ENCODE measurements at places on chromosomes 12 and 14. TPM values are rescaled to one million over a fixed set of nuclear protein-coding genes. Genes with fewer than 3 reads are reported as not detected.
A peak's percentile ranks its signal among the peaks of the same experiment; 100 is the strongest.

Gene CSRP2
- 23.5 TPM for total RNA-seq

DNA sequence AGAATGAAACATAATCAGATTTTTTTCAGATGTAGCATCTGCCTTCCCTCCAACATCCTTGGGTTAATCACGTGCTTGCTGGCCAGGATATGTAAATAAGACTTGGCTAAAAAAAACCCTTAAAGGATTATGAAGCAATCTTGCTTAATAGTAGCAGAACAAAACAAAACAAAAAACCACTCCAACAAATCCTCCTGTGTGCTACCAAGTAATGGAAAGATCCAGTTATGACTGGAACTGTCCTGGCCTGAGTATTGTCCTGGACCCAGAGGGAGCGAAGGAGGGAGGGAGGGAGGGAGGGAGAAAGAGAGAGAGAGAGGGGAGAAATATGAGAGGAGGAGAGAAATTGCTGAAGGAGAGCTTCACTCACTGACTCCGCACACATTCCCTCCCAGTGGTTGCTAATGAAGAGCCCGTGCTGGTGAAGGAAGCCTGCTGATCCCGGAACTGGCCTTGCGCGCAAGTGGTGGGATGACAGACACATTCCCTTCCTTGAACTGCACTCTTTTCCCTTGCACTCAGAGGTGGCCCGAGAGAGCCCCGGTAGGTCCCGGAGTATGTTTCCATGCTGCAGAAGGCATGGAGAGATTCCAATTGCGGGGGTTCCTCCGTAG, 57.2 kb downstream of the HMGA2 start:
- H3K27ac ChIP-seq, result peak overlapping the region; percentile 63
- no peak for DNase-seq
- H3K27me3 ChIP-seq, result no peaks in the 10 kb centered on the region

DNA sequence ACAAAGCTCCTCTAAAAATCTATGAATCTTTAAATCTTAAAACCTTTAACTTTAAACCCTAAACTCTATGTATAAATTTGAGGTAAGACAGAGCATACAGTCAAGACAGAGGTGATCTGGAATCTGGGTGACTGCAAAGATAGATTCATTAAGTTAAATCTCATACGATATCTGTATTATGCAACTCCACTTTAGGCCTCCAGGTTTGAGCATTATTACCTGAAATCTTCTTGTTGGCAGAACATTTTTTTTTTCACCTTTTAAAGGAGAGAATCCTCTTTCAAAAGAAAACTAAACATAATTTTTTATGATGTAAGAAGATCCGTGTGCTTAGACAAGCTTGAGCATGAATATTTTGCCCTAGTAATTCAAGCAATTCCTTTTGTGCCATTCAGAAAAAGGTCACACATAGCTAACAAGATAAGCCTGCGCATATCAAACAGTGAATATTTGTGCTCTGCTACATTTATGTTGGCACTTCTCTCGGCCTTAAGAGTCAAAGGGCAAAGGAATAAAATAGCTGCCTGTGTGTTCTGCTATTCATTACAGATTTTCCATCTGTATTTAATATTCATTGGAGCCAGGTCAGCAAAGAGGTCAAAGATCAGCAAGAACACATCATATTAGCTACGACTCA, 163.3 kb downstream of the TMTC3 start:
- no peak overlapping the region for H3K4me3 ChIP-seq
- H3K36me3 ChIP-seq, result no peaks in the 10 kb centered on the region
- no peaks in the 10 kb centered on the region for H3K27me3 ChIP-seq
- H3K27ac ChIP-seq, result no peak overlapping the region
- peaks cover 3% of the 10 kb centered on the region for H3K4me1 ChIP-seq

Gene CISTR
- total RNA-seq, result 2.9 TPM

DNA sequence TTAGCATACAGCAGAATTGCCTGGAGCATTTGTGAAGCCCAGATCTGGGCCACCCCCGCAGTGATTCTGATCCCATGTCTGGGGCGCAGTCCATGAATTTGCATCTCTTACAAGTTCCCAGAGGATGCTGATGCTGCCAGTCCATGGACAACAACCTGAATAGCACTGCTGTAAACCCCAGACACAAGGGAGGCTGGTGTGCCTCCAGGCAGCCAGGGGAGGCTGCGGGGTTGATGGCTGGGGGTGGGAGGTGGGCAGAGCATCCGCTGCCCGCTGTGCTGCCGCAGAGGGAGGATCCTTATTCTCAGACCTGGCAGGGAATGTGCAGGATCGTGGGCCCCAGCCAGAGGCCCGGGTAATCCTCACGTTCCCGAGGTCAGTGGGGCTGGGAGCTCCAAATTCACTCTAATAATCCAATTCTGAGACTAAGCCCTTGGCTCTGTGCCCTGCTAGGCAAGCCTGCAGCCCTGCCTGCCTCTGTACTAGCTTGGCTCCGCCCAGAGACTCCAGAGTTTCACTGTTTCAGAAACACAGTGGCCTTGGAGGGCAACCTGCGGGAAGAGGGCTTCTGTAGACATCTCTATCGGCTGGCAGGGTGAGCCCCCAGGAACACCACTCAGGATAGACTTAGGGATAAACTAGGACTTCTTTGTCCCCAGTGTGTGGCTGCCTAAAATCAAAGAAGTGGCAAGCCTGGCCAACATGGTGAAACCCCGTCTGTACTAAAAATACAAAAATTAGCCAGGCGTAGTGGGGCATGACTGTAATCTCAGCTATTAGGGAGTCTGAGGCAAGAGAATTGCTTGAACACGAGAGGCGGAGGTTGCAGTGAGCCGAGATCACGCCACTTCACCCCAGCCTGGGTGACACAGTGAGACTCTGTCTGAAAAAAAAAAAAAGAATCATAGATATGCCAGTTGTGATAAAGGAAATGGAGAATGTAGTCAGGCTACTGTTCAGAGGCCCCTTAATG, 17.8 kb upstream of the MLEC start:
- no peak overlapping the region for H3K4me3 ChIP-seq
- DNase-seq, result no peak
- H3K27me3 ChIP-seq, result no peaks in the 10 kb centered on the region
- H3K36me3 ChIP-seq, result no peaks in the 10 kb centered on the region
- H3K4me1 ChIP-seq, result peaks cover 9% of the 10 kb centered on the region

- H3K27me3 ChIP-seq, result no peaks in the 10 kb centered on the region
- H3K4me1 ChIP-seq, result peaks cover 16% of the 10 kb centered on the region
- DNase-seq, result peak; percentile 47
- H3K27ac ChIP-seq, result no peak overlapping the region
- H3K36me3 ChIP-seq, result peaks cover 5% of the 10 kb centered on the region
Measured at GRCh38 chr12:119804011-119804641, 73.0 kb downstream of the CIT start.

DNA sequence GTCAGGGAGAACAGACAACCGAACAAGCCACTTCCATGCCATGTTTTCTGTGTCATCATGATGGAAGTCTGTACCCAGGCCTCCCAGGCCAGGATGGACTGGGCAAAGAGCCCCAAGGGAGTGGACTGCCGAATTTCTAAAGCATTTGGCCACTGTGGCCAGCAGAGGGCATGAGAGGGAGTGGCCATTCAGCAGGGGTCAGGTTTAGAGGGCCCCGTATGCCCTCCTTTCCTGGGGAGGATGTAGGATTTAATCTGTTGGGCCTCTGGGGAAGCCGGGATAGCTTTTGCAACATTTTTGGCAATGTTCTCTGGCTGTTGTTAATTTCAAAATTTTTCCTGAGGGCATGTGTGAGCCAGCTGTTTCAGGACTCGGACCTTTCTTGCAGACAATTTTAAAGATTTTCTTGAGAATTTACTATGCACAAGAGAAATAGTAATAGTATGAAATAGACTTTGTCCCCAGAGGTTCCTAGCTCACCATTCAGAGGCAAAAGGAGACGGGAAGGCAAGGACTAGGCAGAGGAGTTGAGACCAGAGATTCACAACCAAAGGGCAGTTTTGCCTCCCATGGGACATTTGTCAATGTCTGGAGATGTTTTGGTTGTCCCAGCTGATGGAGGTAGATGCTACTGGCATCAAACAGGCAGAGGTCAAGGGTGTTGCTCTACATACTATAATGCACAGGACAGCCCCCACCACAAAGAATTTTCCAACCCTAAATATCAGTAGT, 18.0 kb downstream of the ACACB start:
- peak; percentile 43 for DNase-seq
- peaks cover 44% of the 10 kb centered on the region for H3K4me1 ChIP-seq
- H3K4me3 ChIP-seq, result no peak overlapping the region
- peak overlapping the region; percentile 86 for H3K27ac ChIP-seq
- H3K27me3 ChIP-seq, result no peaks in the 10 kb centered on the region
- H3K36me3 ChIP-seq, result peaks cover 8% of the 10 kb centered on the region

DNA sequence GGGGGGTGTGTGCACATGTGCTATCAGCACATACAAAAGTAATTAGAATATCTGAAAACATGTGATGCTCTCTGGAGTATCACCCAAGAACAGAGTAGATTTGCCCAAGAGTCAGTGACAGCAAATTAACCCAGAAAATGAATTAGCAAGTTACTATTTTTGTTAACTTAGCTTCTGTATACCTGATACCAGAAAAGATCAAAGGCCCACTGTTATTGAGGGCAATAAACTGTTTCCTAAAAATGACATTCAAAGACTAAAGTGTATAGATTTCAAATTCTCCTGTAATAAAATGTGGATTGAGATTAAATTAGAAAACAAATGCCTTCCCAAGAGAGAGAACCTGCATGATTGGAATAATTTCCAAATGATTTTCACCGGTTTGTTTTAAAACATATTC, 184.7 kb downstream of the MED13L start:
- no peak for DNase-seq
- no peak overlapping the region for H3K27ac ChIP-seq
- no peaks in the 10 kb centered on the region for H3K4me1 ChIP-seq
- peaks cover 13% of the 10 kb centered on the region for H3K36me3 ChIP-seq
- no peak overlapping the region for H3K4me3 ChIP-seq

GRCh38 chr14:50335989-50336824, 24.1 kb downstream of the DMAC2L start:
- no peaks in the 10 kb centered on the region for H3K36me3 ChIP-seq
- peaks cover 42% of the 10 kb centered on the region for H3K4me1 ChIP-seq
- H3K4me3 ChIP-seq, result no peak overlapping the region

DNA sequence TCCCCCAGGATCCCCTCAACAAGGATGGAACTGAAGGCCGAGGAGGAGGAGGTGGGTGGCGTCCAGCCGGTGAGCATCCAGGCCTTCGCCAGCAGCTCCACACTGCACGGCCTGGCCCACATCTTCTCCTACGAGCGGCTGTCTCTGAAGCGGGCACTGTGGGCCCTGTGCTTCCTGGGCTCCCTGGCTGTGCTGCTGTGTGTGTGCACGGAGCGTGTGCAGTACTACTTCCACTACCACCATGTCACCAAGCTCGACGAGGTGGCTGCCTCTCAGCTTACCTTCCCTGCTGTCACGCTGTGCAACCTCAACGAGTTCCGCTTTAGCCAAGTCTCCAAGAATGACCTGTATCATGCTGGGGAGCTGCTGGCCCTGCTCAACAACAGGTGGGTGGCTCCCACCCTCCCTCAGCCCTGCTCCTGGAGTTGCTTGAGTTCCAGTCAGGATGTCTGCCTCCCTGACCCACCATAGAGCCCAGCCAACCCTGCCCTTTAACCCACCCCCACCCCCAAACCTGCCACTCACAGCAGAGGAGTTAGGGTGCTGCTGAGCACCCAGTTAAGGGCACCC, 1.4 kb downstream of the ASIC1 start:
- H3K27me3 ChIP-seq, result peaks cover 22% of the 10 kb centered on the region
- no peaks in the 10 kb centered on the region for H3K36me3 ChIP-seq
- DNase-seq, result no peak
- H3K27ac ChIP-seq, result no peak overlapping the region
- no peak overlapping the region for H3K4me3 ChIP-seq

GRCh38 chr14:68408680-68409079, 384.2 kb downstream of the ZFP36L1 start:
- DNase-seq, result no peak
- no peaks in the 10 kb centered on the region for H3K4me1 ChIP-seq
- no peaks in the 10 kb centered on the region for H3K27me3 ChIP-seq
- no peak overlapping the region for H3K27ac ChIP-seq

Gene LRP1-AS
- not detected for total RNA-seq

Gene STAC3
- 0.30 TPM for total RNA-seq

Gene OTX2
- not detected for total RNA-seq

DNA sequence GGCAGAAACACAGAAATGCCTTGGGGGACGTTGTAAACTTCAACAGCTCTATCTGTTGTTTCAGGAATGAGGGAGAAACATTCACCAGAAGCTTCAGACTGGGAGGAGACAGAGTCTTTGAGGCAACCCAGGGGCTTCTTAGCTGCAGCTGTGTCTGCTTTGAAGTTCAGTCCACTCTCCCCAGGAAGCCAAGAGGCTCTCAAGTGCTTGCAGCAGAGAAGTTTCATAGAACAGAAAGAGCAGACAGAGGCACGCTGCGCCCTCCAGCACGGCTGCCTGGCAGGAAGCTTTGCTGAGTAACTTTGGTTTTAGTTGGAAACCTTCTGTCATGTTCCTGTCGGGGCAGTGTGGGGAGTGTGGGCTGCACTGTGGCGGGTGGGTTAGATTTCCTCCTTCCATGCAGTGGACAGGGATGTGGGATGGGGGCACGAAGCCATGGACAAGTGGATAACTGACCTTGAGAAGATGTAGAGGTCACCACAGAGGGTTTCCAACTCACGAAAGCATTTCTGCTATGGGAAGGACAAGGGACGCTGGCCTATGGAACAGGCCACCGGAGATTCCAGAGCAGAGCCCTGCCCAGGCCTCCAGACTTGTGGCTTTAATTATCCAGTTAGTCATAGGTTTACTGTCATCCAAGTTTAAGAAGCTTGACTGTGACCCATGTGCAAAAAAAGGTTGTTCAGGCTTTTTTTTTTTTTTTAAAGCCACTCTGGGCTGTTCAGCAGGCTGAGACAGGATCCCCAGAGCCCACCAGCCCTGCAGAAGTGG, 107.7 kb downstream of the ARF6 start:
- no peaks in the 10 kb centered on the region for H3K27me3 ChIP-seq
- H3K27ac ChIP-seq, result peak overlapping the region; percentile 87
- no peaks in the 10 kb centered on the region for H3K36me3 ChIP-seq
- peak; percentile 54 for DNase-seq

Gene DTD2
- total RNA-seq, result 6.7 TPM

Gene LRRC10
- 34.1 TPM for total RNA-seq

DNA sequence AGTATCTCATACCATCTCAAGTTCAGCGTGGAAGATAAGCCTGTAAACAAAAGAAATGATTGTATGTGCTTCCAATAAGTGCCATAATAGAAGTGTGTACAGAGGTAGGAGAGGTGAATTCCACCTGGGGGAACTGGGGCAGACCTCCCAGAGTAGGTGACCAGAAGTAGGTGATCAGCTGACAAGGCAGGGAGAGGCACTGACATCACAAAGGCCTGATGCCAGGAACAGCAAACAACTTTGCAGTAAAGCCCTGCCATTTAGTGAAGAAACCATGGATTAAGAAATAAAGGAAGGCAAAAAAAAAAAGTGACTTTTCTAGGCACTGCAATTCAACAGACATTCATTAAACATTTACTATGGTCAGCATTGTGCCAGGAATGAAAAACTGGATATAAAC, 31.1 kb downstream of the NR1H4 start:
- H3K4me1 ChIP-seq, result no peaks in the 10 kb centered on the region
- H3K27ac ChIP-seq, result no peak overlapping the region
- DNase-seq, result no peak
- H3K4me3 ChIP-seq, result no peak overlapping the region

Gene ULK1
- total RNA-seq, result 30.2 TPM
